ENCODE measurements at places on chromosomes 4 and X.

DNA sequence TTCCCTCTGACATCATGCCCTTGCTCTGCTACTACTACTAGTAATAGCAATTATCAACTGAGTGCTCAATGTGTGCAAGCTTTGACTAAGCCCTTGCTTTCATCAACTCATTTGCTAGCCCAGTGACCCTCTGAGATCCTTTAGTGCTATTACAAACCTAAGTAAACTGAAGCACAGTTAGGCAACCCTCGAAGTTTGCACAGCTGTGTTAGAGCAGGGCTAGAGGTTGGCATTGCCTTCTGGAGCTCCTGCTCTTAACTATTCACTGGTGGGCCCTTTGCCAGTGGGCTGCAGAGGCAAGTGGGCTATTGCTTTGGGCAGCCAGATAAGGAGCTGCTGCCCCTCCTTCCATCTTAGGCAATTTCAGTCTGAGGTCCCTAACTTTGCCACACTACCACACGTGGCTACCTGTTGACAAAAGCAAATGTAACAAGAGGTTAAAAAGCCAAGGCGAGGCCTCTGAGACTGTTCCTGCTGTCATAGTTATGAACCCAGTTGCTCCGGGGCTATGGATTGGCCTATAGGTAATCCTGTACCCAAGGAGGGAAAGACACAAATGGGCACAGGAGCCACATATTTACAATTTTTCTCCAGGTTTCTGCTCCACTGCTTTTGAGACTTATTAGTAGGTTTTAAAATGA is 41.5 kb upstream of the ANKRD50 start:
- no peak for DNase-seq

DNA sequence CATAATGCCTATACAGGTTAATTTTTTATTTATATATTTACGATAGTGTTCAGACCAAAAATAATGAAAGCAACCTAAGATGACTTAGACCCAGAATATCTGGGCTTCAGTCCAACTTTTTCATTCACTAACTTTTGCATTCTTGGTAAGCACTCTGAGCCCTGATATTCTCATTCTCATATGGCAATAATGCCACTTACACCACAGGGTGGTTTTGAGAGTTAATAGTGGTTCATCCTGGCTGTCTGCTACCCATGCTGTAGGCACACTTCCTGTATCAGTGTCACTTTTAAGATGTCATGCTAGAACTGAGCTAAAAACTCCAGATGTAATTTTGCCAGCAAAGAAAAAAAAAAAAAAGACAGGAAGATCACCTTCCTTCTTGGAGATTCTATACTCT is 508.7 kb upstream of the FMR1 start:
- DNase-seq, result no peak

- no peak for DNase-seq
Measured at GRCh38 chr4:3498901-3499510, 33.2 kb downstream of the LRPAP1 start.

DNA sequence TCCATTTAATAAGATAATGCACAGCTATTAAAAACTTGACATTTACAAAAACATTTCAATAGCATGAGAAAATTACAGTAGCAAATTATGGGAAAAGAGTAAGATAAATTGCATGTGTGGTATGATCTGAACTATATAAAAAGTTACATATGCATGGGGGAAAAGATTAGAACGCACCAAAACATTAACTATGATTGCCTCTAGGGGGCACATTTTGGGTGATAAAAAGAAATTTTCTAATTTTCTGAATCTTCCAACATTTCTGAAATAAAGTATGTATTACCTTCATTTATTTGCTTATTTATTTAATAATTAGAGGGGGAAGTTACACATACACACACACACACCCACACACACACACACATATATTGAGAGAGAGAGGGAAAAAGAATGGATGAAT is 19.6 kb upstream of the KDM5C start:
- no peak for DNase-seq

- no peak for DNase-seq
Measured at GRCh38 chrX:150700107-150700506, 6.9 kb downstream of the MTMR1 start.

- DNase-seq, result no peak
Measured at GRCh38 chrX:20315140-20315539, 48.4 kb upstream of the RPS6KA3 start.

DNA sequence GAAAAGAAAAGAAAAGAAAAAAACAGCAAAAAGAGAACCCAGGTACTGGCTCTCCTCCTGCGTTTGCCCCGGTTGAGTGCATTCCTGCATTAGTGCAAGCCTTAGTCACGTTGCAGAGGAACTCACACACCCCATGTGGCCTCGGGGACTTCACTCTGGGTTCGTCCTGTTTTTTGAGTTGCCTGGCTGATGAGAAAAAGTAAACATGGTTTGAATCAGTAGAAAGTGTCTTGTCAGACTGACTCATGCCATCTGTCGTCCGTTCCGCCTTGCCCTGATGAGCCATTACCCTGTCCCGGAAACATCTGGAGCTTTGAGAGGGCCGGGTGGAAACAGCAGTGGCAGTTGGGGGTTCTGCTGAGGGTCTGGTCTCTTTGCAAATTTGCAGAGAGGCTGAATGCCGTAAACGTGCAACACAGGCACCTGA is 16.3 kb downstream of the CD99 start:
- DNase-seq, result no peak

DNA sequence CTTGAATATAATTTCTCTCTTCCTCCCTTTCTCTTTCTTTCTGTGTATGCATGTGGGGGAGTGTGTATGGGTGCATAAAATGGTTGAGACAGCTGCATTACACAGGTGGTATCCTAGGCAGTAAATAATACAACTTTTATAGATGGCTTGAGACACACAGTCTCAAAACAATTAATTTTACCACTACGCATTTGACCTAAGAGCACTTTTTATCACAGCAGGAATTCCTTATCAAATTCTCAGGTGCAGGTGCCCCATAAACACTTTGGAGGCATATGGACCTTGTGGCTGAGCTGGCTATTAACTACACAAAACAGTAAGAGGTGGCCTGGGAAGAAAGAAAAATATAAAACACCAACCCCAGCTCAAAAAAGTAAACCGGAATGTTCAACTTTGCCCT is 91.3 kb downstream of the RASGEF1B start:
- no peak for DNase-seq

- no peak for DNase-seq
Measured at GRCh38 chrX:117305168-117305766, 811.3 kb downstream of the KLHL13 start.
